Glutamatergic neuron (in vitro differentiated cells): ENCODE measurements at places on chromosomes 1 and 21. TPM values are rescaled to one million over a fixed set of nuclear protein-coding genes. Genes with fewer than 3 reads are reported as not detected.

DNA sequence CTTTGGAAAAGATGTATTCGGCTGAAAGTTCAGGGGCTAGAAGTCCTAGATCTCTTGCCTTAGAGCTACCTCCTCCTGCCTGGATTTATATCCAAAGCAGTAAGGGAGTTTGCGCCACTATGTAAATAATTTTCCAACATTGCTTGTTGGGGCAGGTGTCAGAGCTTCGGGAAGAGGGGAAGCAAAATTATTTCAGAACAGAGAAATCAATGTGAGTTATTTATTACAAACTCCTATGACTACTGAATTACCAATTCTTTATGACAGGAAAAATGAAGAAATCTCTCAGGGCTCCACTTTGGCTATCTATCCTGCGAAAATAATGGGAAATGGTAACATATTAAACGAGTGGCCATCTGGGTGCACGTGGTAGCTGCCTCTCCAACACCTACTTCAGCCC, at the start of gene CRP:
CRP (minus strand) TSS at position 61 of the 400 bp plus-strand sequence. CDS start 104 bp downstream, outside the sequence.
- no peak within 1 kb of the TSS for H3K27ac ChIP-seq
- H3K4me3 ChIP-seq = no peak within 1 kb of the TSS
- no peak for DNase-seq
- peaks cover 11% of the 10 kb centered on the region for H3K36me3 ChIP-seq
- no peaks in the 10 kb centered on the region for H3K4me1 ChIP-seq

- no peak for DNase-seq
- no peaks in the 10 kb centered on the region for H3K4me1 ChIP-seq
- no peaks in the 10 kb centered on the region for H3K36me3 ChIP-seq
- H3K27me3 ChIP-seq = no peaks in the 10 kb centered on the region
- H3K27ac ChIP-seq = no peak overlapping the region
Observed at GRCh38 chr1:204544321-204544720, 28.1 kb downstream of the MDM4 start.

- no peaks in the 10 kb centered on the region for H3K36me3 ChIP-seq
- H3K4me3 ChIP-seq = no peak overlapping the region
- H3K27me3 ChIP-seq = peaks cover 10% of the 10 kb centered on the region
- peaks cover 2% of the 10 kb centered on the region for H3K4me1 ChIP-seq
Observed at GRCh38 chr21:42044871-42045495, 26.1 kb upstream of the UMODL1 start.

The RAB3B gene
- 12.9 TPM for total RNA-seq
